ENCODE measurements at places on chromosomes 7 and 10.

- no peak for DNase-seq
Observed at GRCh38 chr10:7192831-7193361, 217.9 kb downstream of the SFMBT2 start.

- no peak for DNase-seq
Observed at GRCh38 chr10:92405419-92405924, 114.5 kb downstream of the MARCHF5 start.

DNA sequence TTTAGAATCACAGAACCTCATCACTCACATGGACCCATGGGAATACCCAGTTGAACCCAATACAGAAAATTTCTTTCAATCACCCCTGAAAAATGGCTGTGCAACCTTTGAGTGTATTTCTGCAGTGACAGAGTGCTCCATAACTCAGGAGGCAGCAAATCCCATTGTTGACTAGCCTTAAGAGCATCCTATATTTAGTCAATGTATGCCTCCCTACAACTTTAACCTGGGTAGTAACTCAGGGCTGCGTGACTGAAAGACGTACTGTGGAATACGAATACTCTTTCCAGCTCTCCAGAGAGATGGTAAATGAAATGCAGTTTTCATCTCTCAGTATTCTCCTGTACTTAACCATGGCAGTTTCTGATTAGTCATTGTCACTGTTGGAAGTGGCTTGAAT, 573.0 kb upstream of the POM121L12 start:
- DNase-seq = no peak

- DNase-seq = no peak
Observed at GRCh38 chr7:150307904-150308303, 15.3 kb upstream of the LRRC61 start.

GRCh38 chr10:113765910-113766309, 14.4 kb downstream of the PLEKHS1 start:
- no peak for DNase-seq

GRCh38 chr10:15370212-15370855, 755 bp downstream of the FAM171A1 start:
- DNase-seq = no peak

- no peak for DNase-seq
Observed at GRCh38 chr7:79334841-79335240, 118.6 kb downstream of the MAGI2 start.

DNA sequence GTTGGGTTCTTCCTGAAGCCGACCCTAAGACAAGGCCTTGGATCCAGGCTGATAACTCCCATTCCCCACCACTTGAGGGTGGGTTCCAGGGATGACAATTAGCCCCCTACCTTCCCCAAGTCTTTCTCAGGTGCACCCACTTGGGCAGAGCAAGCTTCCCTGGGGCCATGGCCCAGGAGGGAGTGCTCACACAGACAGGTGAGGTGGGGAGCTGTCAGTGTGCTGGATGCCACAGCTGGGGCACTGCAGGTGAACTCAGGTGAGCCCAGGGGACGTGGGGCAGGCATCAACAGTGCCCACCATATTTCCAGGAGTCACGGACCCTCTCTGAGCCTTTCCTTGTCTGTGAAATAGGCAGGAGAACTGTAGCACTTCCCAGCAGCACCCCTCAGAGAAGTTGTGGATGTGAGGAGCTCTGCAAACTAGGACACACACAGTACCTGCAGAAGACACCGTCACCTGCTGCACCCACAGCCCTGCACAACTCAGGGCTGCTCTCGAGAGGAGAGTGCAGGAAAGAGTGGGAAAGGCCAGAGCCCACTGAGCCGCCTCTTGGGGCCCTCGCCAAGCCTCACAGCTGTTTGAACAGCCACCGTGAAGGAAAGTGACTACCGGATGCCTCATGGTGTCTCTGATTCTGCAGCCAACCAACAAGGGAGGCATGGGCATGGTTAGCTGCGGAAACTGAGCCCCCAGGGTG, 17.9 kb downstream of the SH3PXD2A start:
- DNase-seq = no peak

- no peak for DNase-seq
Observed at GRCh38 chr10:12661671-12662070, 312.3 kb downstream of the CAMK1D start.

DNA sequence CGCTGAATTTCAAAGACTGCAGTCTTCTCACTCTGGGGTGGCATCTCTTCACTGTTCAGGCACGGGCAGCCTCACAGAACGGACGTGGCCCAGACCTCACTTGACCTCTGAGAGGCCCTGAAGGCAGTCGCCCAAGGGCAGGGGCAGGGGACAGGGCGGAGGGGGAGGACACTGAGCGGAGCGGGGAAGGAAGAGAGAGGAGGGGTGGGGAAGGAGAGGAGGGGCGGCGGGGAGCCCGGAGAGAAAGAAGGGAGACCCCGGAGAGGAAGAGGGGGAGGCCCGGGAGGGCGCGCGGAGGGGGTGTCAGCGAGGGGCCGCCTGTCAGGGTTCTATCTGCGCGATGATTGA, 58.7 kb upstream of the COMTD1 start:
- DNase-seq = no peak

DNA sequence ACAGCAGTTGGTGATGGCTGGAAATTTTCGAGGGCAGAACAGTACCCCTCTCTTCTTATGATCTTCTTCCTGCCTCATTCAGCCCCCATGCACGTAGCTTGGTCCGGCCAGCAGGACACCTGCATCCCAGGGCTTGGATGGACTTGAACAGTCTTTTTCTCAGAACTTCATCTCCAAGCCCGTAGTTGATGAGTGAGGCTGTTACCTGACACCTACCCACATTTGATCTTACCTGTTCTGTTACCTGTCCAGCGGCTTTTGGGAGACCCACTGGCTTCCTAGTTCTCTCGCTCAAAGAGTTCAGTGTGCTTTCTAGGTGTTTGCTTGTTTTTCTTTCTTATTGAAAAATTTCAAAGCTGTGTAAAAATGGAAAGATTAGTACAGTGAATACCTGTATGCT, 212.2 kb downstream of the CUX1 start:
- no peak for DNase-seq

- no peak for DNase-seq
Observed at GRCh38 chr10:99266383-99266782, 30.7 kb upstream of the HPSE2 start.

DNA sequence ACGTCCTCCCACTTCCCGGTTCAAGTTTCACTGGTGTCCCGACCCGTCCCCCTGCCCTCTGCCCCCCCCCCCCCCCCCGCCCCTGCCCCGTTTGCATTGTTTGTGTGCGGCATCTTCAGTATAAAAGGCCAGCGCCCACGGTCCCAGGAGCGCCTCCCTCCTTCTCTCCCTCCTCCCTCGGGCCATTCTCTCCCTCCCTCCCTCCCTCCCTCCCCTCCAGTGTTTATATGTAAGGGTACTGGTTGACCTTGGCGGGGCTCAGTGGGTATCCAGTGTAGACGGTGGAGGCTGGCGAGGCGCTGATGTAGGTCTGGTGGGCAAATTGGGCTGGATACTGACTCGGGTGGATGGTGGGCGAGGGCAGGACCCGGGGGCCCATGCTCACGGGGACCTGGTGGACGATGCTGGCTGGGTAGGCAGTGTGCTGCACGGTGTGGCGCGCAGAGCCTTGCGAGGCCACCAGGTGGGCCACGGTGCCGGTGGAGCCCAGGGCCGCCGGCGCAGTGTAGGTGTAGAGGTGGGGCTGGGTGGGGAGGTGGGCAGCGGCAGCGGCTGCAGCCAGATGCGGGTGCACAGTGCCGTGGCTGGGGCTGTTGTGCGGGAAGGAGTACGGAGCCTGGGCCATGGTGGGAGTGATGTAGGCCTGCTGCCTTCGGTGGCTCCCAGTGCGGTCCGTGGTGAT, 49.4 kb downstream of the CLEC2L start:
- no peak for DNase-seq

- DNase-seq = no peak
Observed at GRCh38 chr7:2650451-2650850, 18.7 kb downstream of the TTYH3 start.

DNA sequence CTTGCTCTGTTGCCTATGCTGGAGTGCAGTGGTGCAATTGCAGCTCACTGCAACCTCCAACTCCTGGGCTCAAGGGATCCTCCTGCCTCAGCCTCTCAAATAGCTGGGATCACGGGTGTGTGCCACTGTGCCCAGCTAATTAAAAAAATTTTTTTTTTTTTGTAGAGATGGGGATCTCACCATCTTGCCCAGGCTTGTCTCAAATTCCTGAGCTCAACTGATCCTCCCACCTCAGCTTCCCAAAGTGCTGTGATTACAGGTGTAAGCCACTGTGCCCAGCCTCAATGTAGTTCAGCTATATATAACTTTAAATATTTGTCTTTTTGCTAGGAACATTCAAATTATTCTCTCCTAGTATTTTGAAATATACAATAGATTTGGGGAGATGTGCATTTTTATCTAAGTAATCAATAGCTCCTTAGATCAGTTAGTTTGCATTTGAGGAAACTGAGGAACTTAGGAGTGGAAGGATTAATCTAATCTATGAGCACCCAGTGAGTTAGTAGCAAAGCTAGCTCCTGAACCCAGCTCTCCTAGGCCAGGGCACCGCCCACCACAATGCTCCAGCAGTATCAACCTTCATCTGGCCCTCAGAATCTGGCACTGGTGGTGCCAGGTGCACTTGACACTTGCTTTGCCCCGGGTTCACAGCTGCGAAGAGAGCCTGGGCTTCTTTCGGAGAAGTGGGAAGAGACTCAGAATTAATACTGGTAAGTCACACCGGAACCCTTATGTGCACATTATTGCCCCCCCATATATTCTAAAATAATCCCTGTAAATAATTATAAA, 5.9 kb upstream of the LRMDA start:
- no peak for DNase-seq

DNA sequence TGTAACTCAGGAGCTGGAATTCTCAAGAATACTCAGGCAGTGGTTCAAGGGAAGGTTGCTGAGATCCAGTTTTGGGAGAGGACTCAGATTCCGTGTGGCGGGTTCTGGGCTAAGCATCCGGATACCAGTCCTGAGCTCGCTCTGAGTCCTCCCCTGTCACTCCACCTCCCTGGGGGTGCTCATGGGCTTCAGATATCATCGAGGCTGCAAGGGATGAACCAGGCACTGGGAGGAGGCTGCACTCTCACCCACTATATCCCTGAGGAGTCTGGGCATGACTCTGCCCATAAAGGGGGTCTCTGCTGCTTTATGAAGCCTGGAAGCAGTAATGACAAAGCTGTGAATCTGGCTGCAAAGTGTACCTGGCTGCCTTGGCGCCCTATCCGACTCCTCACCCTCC, 188.5 kb downstream of the TNS3 start:
- no peak for DNase-seq

DNA sequence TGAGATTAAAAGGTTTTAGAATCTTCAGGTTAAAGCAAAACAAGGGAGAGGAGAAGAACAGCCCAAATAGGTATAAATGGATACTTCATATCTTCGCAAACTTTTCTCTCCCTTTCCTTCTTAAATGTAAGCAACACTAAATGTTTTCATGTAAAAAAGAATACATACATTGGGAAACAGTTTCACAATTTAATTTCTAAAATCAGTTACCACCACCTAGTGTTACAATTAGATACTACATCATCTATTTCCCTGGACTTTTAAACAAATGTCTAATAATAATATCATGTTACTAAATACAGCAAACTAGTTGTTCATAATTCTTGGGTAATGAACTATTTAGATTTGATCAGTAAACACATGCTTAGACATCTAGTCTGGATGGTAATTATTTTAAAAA, 35.8 kb downstream of the MINDY3 start:
- no peak for DNase-seq

DNA sequence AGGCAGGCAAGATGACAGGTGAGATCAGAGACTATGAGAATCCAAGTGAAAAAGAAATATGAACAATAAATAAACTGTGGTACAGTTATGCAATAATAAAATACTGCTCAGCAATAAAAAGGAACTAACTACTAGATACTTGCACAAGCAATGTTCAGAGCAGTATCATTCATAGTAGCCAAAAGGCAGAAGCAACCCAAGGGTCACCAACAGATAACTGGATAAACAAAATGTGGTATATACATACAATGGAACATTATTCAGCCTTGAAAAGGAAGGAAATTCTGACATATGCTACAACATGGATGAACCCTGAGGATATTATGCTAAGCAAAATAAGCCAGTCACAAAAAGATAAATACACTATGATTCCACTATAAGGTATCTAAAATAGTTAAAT, 76.9 kb upstream of the KCNIP2 start:
- DNase-seq = no peak

DNA sequence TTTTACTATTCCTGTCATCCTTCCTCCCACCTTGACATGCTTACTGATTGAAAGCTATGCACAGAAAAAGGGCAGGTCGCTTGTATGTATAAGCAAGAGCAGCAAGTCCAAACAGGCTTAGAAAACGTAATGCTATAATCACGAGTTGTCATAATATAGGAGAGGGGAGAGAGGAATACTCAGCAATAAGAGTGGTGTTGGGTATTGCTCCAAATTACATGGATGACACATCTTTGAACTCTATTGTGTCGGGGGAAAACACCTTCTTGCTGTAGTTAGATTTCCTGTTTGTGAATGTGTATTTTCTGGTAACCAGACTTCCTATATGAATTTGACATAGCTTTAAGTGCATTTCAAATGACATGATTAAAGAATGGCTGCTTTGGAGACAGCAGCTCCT, 7.5 kb downstream of the MET start:
- DNase-seq = no peak

DNA sequence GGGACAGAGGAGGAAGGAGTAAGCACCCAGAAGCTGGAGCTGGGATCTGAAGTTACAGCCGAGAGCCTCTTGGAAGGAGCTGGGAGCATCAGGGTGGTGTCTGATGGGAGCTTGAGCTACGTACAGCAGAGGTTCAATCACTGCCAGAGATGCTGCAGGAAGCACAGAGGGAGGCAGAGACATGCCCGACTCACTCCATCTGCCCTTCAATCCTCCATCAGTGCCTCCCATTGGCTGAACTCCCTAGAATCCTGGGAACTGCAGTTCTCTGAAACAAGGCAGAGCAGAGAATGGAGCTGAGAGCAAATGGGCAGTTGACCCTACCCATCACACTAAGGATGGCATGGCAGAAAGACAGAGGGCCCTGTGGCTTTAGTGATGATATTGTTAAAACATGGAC, 40.0 kb upstream of the CTBP2 start:
- no peak for DNase-seq

GRCh38 chr7:150476819-150477631, 26.6 kb downstream of the GIMAP8 start:
- no peak for DNase-seq

DNA sequence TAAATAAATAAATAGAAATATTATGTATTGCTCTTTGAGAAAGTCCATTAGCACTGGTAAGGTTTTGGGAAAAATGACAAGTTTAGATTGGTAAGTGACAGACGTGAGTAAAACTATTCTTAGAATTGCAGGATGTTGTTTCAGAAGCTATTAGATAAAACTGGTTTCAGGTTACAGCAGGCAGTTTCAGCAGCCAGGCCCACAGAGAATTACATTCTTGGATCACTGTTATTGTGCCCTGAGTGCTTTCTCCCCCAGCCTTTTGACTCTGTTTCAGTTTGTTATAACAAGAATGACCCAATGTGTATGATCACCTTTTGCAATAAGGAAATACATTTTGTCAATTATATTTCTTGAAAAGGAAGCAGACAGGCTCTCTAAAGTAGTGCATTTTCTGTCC, 86.5 kb downstream of the DKK1 start:
- DNase-seq = no peak
